Dermis blood vessel endothelial cell (primary cell): ENCODE measurements at places on chromosomes 7 and 10. TPM values are rescaled to one million over a fixed set of nuclear protein-coding genes. Genes with fewer than 3 reads are reported as not detected.

DNA sequence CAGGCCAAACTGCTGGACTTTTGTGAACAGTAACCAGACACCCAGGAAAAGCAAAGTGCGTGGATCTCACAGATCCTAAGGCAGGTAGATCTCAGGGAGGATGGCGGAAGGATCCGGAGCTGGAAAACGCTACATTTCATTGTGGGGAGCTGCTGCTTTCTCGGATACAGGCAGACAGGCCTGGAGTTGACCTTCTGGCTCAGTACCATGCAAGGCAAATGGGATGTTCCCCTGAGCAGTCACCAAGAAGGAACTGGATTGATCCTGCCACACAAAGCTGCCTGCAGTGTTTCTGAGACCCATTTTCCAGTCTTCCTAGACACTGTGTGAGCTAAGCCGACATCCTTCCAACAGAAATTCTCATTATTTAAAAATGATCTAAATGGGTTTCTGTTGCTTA lies 65.5 kb downstream of the ZRANB1 start:
- DNase-seq, result no peak

DNA sequence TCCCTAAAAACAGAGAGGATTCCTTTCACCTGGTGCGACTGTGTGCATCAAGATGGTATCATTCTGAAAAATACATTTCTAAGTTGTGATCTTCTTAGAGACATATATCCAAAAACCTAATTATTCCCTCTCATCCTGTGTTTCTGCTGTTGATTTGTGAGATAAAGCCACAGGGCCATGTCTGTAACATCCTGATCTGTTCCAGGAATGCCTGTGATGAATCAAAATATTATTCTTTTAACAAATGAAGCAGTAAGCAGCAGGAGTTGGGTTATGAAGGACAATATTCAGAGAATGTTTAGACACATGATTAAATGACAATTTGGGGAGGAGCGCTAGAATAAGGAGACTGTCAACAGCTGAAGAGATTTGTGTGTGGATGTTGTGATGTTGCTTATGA lies 731.4 kb downstream of the KCNMA1 start:
- no peak for DNase-seq

DNA sequence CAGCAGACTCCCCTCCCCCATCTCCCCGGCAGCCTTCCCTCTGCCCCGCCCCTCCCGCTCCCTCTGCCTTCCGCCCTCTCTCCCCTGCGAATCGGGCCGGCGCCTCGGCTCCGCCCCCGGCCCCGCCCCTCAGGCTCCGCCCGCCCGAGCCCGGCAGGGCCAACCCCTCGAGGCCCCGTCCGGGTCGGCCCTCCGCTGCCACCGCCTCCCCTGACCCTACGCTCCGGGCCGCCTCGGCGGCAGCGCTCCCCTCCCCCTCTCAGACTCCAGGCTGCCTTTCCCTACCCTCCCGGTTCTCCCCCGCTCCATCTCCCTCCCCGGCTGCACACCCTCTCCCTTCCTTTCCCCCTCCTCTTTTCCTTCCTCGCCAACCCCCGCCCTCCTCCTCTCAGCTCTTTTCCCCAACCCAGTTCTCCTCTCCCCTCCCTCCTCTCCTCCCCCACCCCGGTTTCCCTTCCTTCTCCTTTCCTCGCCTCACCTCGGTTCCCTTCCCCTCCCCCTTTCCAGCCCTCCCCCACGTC lies 1.6 kb downstream of the ZNF467 start:
- peak; percentile 83 for DNase-seq

GRCh38 chr10:72736828-72737220 lies 44.9 kb downstream of the MCU start:
- DNase-seq, result no peak

DNA sequence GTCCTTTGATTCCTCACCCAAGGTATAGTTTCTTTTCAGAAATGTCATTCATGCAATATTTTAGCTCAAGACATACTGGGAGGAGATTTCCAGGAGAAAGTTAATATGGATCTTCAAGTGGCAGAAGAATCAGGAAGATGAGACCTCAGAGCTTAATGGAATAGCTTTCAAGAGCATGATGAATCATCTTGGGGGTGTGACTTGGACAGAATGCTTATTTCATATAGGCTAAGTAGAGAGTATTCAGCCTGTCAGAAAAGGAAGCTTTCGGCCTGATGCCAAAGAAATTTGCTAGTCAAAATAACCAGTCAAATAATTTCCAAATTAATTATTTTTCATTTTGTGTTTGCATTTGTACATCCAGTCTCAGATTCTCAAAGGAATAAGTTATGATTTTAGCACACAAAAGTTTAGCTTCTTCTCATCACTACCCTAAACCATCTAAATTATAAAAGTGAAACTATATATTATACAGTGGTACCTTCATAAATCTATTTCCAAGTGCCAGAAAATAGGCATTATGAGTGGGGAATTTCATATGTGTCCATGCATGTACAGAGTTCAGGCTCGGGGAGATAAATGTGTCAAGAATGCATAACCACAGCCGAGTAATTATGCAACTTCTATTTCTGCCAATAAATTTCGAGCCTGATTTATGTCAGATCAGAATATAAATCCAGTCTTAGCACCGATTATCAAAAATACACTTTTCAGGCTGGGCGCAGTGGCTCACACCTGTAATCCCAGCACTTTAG lies 27.3 kb upstream of the CALD1 start:
- peak; percentile 56 for DNase-seq

Gene RBP4
- total RNA-seq, result not detected in 2 replicates

GRCh38 chr7:27605283-27605682 lies 57.4 kb downstream of the HIBADH start:
- peak; percentile 6 for DNase-seq

DNA sequence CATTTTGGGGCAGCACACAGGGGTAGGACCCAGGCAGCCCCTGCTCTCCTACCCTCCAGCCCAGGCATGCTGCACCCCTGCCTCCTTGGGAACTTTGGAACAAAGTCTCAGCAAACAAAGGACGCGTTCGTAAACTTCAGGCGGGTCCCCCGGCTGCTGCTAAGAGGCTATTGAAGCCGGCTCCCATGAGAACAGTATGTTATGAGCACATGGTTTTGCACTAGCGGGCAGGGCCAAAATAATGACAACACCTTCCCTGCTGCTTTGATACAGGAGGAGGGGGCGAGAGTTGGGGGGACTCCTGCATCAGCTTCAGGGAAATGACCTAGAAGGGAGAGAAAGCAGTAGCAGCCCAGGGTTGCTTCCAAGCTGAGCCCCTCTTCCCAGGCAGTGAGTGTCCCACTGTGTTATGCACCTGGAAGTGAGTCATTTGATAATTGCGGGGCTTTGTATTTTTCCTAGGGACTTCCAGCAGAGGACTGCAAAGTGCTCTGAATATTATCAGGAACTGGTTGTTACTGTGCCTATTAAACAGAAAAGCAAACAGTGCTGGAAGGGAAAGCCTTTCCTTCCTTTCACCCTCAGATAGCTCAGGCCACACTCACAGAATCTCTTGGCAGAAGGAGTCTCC lies 6.9 kb downstream of the ITPRIP start:
- peak; percentile 90 for DNase-seq

- no peak for DNase-seq
These were observed 12.7 kb downstream of the RPP30 start for GRCh38 chr10:90884431-90884830.

DNA sequence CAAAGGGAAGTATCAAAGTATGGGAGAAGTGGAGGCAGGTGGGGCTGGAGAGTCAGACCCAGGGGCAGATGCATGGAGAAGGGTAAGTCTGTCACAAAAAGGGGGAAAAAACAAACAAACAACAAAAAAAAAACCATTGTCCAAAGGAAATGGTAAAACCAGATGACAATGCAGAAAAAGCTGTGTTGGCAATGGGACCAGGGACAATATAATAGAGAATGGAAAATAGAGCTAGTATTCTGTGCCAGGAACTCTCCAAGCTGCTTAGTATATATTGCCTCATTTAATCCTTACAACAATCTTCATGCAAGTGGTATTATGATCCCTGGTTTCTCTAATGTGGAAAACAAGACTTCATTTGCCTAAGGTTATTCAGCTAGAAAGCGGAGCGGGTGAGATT lies 13.1 kb upstream of the KDM7A start:
- no peak for DNase-seq

Gene CALML5
- not detected in 2 replicates for total RNA-seq

- no peak for DNase-seq
These were observed 27.7 kb downstream of the FZD1 start for GRCh38 chr7:91291902-91292301.

DNA sequence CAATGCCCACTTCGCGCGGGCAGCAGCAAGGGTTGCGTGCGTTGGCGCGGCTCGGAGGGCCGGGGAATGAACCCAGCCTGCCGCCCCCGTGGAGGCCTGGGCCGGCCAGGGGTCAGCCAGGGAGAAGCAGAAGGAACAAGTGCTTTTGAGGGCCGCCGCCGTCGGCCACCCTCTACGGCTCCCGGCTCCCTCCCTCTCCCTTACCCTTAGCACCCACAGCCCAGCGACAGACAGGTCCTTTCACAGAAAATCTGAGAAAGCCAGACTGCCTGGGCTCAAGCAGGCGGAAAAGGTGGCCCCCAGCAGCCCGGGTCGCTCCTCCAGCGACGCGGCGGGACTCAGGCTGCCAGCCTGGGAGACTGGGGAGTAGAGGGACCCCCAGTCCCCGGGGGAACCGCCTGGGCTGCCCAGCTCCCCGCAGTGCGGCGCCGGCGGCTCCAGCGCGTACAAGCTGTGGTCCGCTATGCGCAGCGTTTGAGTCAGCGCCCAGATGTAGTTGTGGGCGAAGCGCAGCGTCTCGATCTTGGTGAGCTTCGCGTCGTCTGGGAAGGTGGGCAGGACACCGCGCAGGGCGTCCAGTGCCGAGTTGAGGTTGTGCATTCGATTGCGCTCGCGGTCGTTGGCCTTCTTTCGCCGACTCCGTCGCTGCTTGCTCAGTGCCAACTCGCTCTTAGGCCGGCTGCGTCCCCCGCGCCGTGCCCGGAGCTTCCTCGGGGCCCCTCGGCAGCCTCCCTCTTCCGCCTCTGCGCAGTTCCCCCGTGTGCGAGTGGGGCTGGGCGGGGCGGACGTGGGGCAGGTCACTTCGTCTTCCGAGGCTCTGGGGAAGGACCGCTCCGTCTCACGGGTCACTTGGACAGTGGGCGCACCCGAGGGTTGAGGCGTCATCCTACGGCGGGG lies 815 bp downstream of the NEUROG3 start:
- no peak for DNase-seq

Gene RASSF4
- total RNA-seq, result 13.1 and 24.8 TPM in 2 replicates

Gene PIK3CG
- total RNA-seq, result 4.1 and 6.6 TPM in 2 replicates

Gene CUBN
- total RNA-seq, result 6.1 and 27.5 TPM in 2 replicates

GRCh38 chr7:29598137-29598536 lies 34.5 kb downstream of the PRR15 start:
- no peak for DNase-seq

Gene STX1A
- 10.7 and 11.4 TPM in 2 replicates for total RNA-seq
